ENCODE measurements at places on chromosomes 16 and 17.

DNA sequence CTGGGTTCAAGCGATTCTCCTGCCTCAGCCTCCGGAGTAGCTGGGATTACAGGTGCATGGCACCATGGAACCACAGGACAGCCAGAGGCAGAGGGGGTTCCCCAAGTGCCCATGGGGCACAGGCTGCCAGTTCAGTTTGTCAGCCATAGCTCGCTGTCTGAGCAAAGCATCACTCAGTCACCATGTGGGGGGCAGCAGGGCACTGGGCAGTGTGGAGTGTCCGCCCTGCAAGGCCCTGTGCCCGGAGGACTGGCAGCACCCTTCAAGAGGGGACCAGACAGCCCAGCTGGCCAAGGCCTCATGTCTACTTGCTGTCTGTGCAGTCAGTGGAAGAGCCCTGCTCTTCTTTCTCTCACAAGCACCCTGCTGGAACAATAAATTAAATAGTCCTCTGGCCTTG lies 6.4 kb downstream of the ALYREF start:
- no peak for DNase-seq

DNA sequence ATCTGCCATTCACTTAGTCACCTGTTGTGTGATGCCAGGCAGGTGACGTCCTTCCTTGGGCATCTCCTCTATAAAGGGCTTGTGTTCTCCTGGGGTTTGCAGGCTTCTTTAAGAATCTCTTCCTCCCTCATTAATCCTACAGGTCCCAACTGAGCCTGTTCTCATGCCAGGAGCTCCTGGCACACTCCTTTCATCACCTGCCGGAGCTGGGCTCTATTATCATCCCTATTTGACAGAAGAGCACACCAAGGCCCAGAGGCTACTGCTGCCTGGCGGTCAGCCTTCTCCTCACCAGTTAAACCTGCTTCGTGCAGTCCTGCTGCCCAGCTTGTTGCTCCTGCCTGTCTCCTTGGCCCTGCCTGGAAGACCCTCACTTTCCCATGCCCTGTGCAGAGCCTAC lies 51.2 kb downstream of the RAI1 start:
- no peak for DNase-seq

DNA sequence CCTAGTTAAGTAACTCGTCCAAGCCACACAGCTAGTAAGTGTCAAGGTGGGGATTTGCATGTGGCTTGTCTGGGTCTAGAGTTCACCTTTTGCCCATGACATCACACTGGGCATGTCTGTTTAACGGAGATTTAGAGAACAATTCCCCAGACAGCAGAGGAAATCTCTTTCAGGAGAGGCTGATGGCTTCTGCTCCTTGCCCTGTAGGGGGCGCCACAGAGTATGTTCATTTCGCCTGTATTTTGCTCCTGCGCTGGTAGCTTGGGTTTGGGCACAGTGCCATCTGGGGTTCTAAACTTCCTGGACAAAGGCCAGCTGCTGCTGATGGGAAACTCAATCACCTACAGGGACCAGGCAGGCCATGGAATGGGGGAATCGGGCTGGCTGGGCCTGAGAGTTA lies 20.4 kb downstream of the OTOA start:
- DNase-seq: peak; percentile 9

DNA sequence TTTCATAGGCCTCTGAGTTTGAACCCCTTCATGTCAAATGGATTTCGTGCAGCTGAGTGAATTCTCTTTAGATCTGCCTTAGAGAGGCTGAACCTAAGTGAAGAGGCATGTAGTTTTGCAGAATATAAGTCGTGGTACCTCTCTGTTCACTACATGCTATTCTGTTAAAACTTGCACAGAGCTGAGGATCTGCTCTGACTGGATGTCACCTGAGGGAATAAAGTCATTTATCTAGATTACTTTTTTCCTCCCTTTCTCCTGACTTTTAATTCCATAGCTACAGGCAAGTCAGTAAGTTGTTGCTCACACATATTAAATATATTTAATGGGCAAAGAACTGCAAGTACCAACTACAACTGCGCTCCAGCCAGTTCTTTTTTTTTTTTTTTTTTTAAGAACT lies 64.7 kb downstream of the WNT3 start:
- DNase-seq: no peak

- no peak for DNase-seq
These were observed 10.5 kb upstream of the NKD1 start for GRCh38 chr16:50537533-50538290.

DNA sequence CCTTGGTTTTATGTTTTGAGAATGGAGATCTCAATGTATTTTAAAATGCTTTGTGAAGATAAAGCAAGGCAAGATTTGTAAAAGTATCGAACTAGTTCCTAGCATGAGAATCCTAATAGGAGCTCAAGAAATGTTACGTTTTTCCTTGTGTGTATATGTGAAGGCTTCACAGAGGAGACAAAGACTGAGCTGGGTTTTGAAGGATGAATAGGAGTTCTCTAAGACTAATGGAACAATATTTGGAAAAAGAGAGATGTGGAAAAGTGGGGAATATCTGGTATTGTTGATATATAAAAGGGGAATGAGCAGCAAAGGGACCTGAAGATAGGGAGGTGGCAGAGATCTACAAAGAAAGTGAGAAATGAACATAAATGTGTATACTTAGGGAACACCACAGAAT lies 127.4 kb downstream of the SNX11 start:
- no peak for DNase-seq

DNA sequence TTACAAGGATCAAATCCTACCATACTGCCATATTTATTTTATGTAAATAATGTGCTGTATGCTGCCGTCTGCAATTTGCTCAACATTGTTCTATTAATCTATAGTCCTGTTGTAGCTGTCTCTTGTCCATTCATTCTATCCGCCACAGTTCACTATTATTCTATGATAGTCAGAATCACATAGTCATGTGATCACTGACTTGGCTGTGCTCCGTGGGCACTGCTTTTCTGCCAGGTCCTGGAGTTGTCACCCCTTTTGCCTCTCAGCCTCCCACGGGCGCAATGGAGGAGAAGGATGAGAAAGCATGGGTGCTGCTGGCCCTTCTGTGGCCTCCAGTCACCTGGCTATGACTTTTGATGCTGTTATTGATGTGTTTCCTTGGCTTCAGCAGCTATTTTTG lies 37.3 kb upstream of the ANKFY1 start:
- DNase-seq: no peak

DNA sequence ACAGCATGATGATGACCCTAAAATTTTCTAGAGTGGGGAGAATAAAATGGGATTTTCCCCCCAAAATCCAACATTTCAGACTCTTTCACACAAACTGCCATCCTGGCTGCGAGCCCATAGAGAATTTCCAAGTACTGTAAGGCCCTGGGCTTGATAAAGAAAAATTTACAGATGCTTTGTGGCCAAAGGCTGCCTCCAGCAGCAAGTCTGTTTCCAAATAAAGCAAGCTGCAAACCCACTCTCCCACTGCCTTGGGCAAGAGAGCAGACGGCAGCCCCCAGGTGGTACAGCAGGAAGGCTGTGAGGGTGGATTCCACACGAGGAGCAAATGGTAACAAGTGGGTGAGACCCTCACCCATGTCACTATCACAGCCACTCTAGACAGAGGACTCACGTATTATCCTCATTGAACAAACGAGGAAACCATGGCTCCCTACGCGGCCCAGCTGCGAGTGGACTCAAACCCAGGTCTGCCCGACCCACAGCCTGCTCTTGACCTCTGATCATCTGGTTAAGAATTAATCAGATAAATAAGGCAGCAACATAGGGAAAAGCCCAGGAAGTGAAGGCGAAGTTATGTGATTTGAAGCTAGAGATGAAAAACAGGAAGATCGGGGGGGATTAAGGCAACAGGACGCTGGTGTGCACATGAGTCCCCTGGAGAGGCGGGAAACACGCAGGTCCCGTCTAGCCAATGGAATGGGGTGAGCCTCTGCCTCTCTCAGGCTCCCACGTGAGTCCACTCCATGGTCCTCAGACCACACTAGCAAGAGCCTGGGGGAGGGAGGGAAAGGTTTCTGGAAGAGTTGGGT lies 37.4 kb downstream of the AXIN2 start:
- DNase-seq: no peak

DNA sequence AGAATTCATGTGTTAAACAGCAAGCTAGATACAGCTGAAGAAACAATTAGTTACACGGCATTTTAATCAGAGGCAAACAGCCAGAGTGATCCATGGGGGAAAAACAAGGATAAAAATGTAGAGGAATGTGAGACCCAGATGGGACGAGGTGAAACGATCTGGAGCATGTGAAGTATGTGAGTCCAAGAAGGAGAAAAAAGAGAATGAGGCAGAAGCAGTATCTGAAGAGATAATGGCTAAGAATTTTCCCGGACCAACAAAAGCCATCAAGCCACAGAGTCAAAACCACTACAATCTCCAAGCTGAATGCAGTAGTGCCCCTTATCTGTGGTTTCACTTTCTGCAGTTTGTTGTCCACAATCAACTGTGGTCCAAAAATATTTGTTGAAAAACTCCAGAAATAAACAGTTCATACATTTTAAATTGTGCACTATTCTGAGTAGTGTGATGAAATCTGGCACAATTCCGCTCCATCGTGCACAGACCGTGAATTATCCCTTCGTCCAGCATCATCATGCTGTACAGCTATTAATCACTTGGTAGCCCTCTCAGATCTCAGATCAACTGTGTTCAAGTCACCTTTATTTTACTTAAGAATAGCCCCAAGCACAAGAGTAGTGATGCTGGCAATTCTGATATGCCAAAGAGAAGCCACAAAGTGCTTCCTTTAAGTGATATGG lies 18.8 kb downstream of the MYH10 start:
- no peak for DNase-seq

- DNase-seq: peak; percentile 53
These were observed 47.0 kb upstream of the GSG1L start for GRCh38 chr16:28110479-28110878.

DNA sequence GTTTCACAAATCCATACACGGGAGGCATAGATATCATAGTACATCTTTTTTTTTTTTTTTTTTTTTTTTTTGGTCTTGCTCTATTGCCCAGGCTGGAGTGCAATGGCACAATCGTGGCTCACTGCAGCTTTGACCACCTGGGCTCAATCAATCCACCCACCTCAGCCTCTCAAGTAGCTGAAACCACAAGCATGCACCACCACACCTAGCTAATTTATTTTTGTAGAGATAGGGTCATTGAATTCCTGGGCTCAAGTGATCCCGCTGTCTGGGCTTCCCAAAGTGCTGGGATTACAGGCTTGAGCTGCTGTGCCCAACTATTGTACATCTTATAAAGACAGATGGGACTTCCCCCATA lies 3.5 kb upstream of the RAPGEFL1 start:
- DNase-seq: no peak

DNA sequence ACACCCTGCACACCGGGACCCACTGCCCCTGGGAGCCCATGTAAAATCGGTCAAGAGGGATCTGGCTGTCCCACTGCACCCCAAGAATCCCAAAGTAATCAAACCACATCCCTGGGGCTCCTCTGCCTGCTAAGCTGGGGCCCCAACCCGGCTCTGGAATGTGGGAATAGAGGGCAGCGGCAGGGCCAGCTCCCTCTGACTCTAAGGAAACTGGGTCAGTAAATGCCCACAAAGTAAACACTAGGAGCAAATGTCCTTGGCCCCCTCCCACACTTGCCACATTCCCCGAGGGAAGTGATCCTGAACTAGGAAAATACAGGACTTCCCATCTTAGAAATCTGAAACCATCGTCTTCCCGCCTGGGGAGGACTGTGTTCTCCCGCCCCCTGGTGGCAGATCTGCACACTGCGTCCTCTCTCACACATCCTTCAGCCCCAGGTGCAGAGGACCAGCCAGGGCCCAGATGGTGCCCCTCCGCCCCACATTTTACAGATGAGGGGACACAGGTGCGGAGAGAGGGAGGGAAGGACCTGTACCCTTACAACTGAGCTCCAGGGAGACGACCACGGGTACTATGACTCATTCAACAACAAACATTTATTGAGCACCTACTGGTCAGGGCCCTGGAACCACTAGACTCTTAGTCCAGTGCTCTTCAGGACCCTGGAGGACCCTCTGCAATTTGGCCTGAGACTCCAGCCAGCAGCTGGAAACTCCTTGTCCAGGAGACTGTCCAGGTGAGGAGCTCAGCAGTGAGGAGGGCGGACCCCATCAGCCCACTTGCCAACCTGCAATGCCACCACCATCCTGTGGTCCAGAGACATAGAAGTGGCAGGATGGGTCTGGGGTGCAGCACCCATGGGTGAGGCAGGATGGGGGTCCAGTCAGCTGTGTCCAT lies 10.1 kb downstream of the P3H4 start:
- no peak for DNase-seq

DNA sequence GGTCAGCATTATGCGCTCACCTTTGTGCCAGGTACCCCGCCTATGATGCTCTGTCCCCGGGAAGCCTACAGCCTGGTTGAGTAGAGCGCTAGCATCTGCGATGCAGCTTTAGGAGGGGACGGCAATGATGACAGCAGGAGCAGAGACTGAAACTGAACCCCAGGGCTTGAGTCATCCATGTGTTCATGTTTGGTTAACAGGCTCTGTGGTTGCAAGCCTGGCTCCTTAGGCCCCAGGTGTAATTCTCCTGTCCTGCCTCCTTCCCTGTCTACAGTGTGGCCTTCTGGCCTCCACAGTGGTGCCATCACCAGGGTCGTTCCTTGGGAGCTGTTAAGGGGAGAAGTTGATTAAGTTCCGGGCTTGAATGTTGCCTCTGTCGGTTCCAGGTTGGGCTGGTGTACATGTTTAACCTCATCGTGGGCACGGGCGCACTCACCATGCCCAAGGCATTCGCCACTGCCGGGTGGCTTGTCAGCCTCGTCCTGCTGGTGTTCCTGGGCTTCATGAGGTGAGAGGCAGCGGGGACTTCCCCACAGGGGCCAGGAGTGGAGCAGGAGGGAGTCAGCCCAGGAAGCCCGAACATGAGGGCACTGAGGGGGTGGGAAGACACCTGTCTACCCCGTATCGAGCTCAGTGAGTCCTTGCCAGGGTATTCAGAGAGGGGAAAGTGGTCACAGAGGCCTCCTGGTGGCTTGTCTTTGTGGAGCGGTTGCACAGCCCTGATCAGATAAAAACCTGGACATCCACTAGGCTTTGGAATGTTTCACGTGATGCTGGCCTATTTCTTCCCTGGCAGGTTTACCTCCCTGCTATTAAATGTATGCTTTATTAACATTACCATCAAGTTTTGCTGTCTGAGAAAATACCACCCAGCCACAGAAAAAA lies 9.2 kb upstream of the NAT9 start:
- no peak for DNase-seq

DNA sequence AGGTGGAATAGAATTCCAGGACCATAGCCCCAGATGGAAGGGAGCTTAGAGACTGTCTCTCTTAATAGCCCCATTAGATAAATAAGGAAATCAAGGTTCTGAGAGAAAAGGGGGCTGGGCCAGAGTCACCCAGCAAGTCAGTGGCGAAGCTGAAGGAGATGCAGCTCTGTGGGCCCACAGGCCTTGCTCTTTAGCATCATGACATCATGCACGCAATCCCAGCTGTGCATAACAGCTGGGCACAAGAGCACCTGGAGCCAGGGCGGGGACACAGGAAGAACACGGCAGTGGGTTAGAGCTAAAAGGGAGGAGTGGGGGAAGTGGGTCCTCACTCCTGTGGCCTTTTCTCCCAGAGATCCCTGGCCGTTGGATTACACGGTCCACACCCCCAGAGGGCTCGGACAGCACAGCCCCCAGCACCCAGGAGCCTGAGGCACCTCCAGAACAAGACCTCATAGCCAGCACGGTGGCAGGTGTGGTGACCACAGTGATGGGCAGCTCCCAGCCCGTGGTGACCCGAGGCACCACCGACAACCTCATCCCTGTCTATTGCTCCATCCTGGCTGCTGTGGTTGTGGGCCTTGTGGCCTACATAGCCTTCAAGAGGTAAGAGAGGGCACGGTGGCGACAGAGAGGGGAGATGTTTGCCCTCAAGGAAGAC lies 15.1 kb downstream of the NGFR start:
- DNase-seq: no peak
